ENCODE measurements at places on chromosomes 12 and 14.
A peak's percentile ranks its signal among the peaks of the same experiment; 100 is the strongest.

GRCh38 chr14:104532191-104532555 lies 47.4 kb upstream of the C14orf180 start:
- no peak for DNase-seq

DNA sequence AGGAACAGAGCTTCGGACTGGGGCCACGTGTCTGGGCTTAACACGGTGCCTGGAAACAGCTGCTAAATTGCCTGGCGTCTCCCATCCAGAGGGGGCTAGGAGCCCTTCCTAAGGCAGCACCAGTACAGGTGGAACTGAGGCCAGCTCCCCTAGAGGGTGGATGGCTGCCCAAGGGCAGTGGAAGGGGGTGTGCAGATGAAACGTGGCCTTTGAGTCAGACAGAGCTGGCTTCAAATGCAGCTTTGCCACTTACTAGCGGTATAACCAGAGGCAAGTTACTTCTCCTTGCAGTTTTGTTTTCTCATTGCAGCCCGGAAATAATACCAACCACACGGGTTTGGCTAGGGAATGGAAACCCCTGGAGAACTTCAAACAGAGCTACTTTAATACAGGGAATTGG lies 59.3 kb upstream of the SLC24A4 start:
- DNase-seq, result peak; percentile 17

DNA sequence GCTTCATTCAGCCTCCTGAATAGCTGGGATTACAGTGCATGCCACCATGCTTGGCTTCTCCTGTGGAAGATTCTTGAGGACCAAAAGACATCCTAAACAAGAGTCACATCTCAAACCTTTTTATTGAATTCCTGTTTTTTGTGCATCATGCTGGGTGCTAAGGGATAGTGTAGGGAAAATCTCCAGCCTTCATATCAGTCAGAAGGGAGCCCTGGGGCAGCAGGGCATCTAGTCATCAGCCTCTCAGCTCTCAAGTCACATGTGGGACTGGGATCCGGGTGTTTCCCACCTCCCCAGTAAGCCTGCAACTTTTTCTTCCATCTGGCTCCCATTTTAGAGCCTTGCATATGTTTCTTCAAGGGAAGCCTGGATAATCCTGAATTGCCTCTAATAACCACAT lies 25.1 kb upstream of the OASL start:
- DNase-seq, result no peak

DNA sequence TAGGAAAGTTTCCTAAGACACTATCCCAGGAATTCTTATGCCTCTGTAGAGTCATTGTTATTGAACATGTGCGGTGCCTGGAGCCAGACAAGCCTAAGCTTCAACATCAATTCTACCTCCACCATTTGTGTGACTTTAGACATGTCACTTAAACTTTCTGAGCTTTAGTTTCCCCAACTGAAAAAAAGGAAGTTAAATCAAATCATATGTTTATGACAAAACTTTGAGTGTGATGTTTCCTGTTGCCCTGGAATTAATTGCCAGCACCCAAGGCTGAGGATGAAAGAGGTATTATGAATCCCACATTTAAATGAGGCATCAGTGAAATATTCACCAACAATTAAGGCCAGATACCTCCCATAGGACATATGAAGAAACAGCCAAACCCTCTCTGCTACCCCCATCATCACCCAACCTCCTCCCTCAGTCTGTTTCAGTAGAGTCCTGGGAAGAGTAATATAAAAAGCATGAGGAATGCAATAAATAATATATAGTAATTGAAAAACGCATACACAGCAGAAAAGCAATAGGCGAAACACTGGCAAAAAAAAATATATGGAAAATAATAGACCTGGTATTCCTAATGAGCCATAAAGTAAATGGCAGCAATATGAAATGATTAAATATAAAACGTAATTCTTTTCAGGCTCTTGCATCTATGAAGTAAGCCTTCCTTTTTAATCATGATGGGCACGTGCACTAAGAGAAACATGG lies 182.0 kb upstream of the DCN start:
- no peak for DNase-seq

DNA sequence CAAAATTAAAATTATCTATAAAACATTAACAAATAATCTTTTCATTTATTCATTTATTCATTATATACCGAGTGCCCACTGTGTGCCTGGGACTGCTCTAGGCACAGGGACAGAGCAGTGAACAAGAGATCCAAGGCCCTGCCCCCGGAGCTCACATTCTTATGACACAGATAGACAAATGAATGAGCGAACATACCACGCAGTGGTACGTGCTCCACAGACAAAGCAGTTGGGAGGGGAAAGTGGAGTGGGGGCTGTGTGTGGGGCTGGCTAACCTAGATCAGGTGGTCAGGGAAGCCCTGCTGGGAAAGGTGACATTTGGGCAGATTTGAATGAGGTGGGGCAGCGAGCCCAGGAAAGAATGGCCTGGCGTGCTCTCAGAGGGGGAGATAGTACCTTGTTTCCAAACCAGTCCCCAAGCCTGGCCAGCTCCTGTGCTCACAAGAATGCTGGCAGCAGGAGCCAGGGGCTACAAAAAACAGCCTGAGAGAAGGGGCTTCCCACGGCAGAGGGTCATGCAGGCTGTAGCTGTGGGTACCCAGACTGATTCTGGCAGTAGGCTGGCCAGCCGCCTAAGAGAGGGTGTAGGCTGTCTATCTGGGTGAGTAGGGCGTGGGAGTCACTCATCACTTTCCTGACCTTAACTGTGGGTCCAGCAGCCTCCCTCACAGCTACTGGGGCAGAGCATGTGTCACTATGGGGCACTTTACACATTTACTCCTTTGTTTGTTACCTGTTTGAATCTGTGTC lies 57.8 kb upstream of the ACTN1 start:
- no peak for DNase-seq

DNA sequence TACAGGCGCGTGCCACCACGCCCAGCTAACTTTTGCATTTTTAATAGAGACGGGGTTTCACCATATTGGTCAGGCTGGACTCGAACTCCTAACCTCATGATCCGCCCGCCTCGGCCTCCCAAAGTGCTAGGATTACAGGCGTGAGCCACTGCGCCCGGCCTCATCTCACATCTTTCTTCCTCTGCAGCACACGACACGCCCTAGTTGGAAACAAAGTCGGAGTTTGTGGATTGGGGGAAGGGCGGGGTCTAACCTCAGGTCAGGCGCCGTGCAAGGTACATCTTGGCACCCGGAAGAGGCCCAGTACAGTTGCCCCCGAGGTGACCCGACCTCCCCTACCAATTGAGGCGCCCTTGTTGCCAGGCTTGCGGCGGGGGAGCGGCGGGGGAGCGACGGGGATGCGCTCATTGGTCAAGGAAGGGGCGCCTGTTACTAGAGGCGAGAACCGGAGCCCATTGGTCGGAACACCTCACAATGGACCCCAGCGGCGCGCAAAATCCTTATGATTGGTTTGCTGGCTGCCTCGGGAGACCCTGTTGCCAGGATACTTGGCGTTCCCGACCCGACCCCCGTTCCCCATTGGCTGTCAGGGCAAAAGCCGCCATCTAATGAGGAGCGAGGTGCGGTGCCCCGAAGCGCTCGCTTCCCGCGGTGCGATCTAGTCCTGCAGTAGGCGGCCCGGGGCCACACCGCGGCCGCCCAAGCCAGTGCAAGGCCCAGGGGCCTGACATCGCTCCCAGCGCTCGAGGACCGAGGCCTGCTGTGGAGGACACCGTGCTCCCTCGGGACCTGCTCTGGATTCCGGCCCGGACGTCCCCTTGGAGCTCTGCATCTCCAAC lies at the start of gene REC8:
TSS of gene REC8 (plus strand) at position 659 of the 839 bp plus-strand sequence. CDS start 473 bp downstream, outside the sequence.
- DNase-seq, result peak; percentile 67

DNA sequence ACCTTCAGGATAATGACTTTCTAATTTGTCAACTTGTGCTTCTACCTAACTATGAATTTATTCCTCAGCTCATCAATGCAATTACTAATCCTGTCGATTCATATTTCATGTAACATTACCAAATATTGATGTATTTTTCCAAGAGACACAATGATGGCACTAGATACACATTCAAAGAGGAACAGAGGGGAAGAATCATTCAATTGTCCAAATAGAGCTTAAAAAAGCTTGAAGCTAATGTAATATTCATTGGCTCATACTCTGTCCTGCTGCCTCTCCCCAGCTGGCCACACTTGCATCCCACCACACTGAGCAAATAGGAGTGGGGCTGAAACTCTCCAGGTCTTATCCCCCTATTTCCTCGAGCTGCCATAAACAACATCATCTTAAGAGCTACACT lies 9.3 kb downstream of the TESPA1 start:
- DNase-seq, result no peak

- no peak for DNase-seq
Measured at GRCh38 chr14:59096303-59096702, 92.2 kb upstream of the DAAM1 start.

DNA sequence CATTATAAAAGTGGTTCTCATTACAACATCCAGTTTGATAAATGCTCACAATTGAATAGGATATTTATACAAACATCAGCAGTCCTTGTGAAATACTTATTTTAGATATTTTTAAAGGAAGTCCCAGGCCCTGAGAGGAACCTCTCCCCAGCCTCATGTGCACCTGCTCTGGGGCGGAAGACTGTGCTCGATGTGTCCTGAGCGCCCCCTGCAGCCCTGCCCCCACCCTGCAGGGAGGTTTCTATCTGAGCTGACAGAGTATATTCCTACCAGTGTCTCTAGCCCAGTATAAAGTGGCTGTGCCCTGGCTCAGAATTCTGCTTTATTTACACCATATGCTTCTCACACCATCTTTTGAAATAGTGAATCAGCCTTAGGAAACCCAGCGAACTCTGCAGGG lies 1349.1 kb downstream of the TMEM121 start:
- peak; percentile 26 for DNase-seq

GRCh38 chr14:21024585-21025370 lies at the start of gene NDRG2:
Gene NDRG2 (minus strand): TSS chr14:21025061. CDS start chr14:21023315, 1,746 bp downstream.
- DNase-seq, result peak; percentile 83

DNA sequence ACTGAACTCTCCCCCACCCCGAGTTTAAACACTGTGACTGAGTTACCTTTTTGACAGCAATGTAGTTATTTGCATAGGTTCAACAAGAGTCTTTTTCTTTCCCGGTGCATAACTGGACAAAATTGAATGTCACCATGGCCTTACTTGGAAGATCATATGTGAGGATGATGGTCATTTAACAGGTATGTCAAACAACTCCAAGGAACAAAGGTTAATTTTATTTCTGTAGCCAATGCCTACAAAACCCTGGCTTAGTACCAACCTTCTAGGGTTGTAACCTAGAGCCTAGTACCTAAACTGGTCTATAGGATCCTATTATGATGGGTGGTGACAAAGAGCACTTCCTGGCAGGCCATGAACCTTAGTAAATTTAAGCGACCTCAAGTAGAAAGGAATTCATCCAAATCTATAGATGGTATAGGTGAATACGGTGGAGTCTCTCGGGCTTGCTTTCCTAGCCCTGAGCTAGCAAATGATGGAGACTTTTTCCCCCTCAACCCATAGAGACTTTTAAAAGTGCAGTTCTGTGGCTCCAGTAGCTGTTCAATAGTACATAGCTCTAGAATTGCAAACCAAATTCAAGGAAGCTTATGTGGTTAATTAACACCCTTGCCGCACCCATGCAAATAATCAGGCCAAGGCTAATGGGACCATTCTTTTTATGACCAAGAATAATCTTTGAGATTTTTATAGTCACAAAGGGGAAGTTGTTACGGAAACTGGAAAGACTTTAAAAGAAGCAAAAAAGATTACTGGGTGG lies 89.0 kb downstream of the SLC38A1 start:
- no peak for DNase-seq

DNA sequence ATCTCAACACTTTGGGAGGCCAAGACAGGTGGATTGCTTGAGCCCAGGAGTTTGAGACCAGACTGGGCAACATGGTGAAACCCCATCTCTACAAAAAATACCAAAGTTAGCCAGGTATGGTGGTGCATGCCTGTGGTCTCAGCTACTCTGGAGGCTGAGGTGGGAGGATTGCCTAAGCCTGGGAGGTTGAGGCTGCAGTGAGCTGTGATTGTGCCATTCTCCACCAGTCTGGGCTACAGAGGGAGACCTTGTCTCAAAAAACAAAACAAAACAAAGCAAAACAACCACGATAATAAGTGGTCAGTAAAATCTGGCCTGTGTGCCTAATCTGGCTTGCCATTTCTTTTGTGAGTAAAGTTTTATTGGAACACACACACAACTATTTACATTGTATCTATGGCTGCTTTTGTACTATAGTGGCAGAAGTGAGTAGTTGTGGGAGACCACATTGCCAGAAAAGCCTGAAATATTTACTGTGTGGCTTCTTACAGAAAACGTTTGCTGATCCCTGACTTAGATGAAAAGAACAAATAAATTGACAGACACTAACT lies 19.4 kb upstream of the KLRG1 start:
- DNase-seq, result no peak

DNA sequence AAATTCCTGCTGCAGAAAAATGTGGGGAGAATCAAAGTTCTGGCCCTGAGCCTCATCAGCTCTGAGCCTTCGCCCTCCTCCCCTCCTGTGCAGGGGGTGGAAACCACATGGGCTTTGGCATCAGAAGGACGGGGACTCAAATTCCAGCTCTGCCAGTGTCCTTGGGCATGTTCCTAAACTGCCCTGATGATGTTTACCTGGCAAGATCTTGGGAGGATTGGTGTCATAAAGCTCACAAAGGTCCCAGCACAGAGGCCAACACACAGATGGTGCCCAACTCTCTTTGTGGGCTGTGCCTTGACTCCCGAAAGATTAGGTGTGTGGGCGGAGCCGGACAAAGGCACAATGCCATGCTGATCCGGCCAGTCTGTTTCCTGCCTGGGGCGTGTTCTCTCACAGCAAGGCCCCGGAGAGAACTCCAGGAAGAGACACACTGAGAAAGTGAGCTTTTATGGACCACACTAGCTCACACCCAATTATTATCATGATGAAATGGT lies 20.5 kb upstream of the CLMN start:
- DNase-seq, result no peak

DNA sequence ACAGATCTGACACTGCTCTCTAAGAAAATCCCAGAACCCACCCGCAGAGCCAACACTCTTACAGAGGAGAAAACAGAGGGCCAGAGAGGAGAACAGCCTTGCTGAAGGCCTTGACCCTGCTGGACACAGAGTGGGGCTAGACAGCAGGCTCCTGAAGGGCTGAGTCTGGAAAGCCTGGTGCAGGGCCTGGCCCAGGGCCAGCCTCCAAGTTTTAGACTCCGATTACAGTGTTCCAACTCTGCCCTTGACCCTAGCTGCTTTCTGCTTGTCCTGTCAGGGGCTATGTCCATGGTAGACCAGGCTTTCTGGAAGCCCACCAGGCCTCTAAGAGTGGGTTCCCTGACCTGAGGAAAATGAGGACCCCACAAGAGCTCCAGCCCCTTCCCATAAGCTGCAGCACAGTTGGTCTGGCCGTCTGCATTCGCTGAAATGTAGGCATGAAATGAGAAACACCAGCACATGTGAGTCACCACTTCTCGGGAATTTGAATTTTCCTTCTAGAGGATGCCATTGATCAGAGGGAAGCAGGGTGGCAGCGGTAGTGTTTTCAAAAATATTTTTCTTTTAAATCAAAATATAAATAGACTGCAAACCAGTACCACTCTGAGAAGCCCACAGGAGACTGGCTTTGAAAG lies 154.4 kb downstream of the CALM1 start:
- DNase-seq, result no peak

- no peak for DNase-seq
Measured at GRCh38 chr14:51323492-51323891, 83.4 kb downstream of the TMX1 start.

- no peak for DNase-seq
Measured at GRCh38 chr12:122139266-122139665, 34.8 kb downstream of the IL31 start.
